ENCODE measurements at places on chromosomes 6 and 20. TPM values are rescaled to one million over a fixed set of nuclear protein-coding genes. Genes with fewer than 3 reads are reported as not detected.

Gene CEP162
- 6.4 TPM for total RNA-seq

Gene PRPH2
- total RNA-seq = 4.9 TPM

Gene SPATA2
- total RNA-seq = 3.0 TPM

Gene ELOVL2
- total RNA-seq = 0.89 TPM

Gene NRSN2
- 24.9 TPM for total RNA-seq

Gene BMP2
- total RNA-seq = 35.0 TPM

Gene PROKR2
- not detected for total RNA-seq

Gene NANP
- 12.6 TPM for total RNA-seq

Gene ID4
- 2.4 TPM for total RNA-seq

Gene C6orf132
- 2.5 TPM for total RNA-seq

Gene MAS1
- total RNA-seq = under 0.01 TPM

Gene NHLRC1
- 2.1 TPM for total RNA-seq

Gene DEFB124
- not detected for total RNA-seq

Gene CTSZ
- 301 TPM for total RNA-seq

Gene ACSS2
- 36.5 TPM for total RNA-seq

Gene FILIP1
- 0.37 TPM for total RNA-seq

Gene SLC22A2
- 0.23 TPM for total RNA-seq

Gene OOEP
- total RNA-seq = not detected

Gene TAAR9
- not detected for total RNA-seq

Gene OPRL1
- 3.0 TPM for total RNA-seq

Gene DHX16
- 33.6 TPM for total RNA-seq

Gene SMAP1
- 21.7 TPM for total RNA-seq

Gene FAM217A
- total RNA-seq = not detected

Gene C6orf58
- not detected for total RNA-seq

Gene L3MBTL1
- 5.8 TPM for total RNA-seq

Gene SCRT2
- total RNA-seq = not detected

Gene VSTM2L
- total RNA-seq = 1.8 TPM

Gene FOXC1
- total RNA-seq = 0.30 TPM

Gene TRIM10
- total RNA-seq = not detected

Gene GPX5
- not detected for total RNA-seq

Gene TP53TG5
- not detected for total RNA-seq

Gene JAG1
- total RNA-seq = 9.5 TPM

Gene LCA5
- 5.2 TPM for total RNA-seq

Gene TTK
- total RNA-seq = 14.6 TPM
